Ammon's horn (tissue), 1 donor: ENCODE measurements at places on chromosomes 16 and 17.

DNA sequence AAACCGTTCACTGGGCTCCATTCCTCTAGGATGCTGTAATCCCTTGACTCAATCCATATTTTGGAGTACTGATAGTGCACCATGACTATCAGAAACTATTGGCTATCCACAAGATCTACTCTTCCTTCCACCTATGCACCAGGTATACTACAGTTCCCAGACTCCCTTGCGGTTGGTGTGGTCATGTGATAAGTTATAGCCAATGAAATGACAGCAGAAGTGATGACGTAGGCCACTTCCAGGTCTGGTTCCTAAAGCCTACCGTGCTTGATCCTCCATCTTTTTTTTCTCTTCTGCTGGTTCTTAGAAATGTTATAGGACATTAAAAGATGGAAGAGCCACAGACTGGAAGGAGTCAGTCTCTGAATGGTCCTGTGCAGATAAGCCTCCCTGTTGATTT is 278.8 kb upstream of the C16orf82 start:
- no peak for DNase-seq

- no peak for DNase-seq
These were observed 1.0 kb upstream of the SLC12A4 start for GRCh38 chr16:67969254-67970039.

- no peak for DNase-seq
These were observed 28.6 kb upstream of the HYDIN start for GRCh38 chr16:71259086-71259485.

DNA sequence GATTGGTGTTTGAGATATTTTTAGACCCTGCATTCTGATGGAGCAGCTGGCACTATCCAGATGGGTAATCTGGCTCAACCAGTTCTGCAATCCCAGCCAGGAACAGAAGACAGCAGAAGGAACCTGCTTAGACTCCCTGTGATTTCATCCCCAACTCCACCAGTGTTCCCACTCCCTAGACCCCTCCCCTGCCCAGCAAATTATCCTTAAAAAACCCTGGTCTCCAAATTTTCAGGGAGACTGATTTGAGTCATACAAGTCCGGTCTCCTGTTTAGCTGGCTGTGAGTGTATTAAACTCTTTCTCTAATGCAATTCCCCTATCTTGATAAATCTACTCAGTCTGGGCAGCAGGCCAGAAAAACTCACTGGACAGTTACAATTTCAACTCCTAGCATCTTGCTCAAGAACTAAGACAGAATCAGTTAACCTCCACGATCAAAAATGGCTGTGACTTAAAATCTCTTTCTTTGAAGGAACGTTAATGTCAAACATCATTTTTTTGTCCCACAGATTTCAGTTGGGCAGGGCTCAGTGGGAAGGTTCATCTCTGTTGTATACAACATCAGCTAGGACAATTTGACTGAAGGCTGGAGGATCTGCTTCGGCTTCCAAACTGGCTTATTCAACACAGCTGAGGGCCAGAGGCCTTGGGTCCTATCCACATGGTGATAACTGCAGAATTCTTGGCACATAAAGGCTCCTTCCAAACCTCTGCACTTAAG is 4.9 kb upstream of the RBL2 start:
- no peak for DNase-seq

DNA sequence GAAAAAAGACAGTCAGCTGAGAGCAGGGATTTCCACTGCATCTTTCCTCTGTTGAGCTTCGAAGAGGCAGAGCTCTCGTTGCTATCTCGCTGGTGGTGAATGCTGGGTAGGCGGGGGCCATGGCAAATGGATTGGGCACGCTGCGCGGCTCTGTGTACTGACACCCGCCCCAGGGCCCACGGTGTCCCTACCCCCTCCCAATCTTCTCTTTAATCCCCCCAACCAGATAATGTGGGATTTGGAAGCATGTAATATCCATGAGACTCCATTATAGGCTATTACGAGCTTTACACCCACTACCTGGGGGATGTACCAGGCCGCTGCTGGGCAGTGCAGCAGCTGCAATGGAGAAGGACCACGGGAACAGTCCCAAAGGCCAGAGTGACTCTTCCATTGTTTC is 8.3 kb downstream of the PIPOX start:
- no peak for DNase-seq

DNA sequence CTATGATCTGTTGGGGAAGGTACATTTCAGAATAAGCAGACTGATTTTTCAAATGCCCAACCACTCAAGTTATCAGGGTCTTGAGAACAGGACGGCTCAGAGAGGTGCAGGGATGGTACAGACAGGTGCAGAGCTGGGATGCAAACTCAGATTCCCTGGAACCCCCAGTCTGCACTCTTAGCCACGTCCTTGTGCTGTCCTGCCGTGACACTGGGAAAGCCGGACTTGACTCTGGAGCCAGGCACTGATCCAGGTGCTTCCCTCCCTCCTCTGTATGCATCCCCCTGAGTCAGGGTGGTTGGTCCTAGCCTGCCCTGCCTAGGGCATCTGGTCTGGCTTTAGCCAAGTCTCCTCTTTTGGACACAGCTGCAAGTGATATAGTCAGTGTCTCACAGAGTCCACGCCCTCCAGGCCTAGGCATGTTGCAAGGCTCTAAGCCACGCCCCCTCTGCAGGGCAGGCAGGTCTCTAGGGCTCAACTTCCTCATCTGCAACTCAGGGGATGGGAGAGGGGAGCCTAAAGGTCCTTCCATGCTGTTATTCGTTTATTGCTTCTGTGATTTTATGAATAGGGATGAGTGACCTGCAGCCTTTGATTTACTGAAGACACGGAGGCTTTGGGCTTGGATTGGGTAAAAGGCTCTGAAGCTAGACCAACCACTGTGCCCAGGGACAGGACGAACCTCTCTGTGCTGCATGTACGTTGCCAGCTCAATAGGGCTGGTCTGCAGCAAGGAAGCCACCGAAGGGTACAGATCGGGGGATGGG is 97.3 kb downstream of the SDK2 start:
- DNase-seq: no peak

- peak; percentile 15 for DNase-seq
These were observed 81.0 kb downstream of the VPS53 start for GRCh38 chr17:633641-634101.

- DNase-seq: no peak
These were observed 52.7 kb downstream of the IRX6 start for GRCh38 chr16:55376567-55377167.

- no peak for DNase-seq
These were observed 53.4 kb upstream of the CBX4 start for GRCh38 chr17:79892457-79893241.

- DNase-seq: no peak
These were observed 531.2 kb downstream of the KIF2B start for GRCh38 chr17:54353789-54354525.
